ENCODE measurements at places on chromosomes 4 and X. TPM values are rescaled to one million over a fixed set of nuclear protein-coding genes. Genes with fewer than 3 reads are reported as not detected.
A peak's percentile ranks its signal among the peaks of the same experiment; 100 is the strongest.

DNA sequence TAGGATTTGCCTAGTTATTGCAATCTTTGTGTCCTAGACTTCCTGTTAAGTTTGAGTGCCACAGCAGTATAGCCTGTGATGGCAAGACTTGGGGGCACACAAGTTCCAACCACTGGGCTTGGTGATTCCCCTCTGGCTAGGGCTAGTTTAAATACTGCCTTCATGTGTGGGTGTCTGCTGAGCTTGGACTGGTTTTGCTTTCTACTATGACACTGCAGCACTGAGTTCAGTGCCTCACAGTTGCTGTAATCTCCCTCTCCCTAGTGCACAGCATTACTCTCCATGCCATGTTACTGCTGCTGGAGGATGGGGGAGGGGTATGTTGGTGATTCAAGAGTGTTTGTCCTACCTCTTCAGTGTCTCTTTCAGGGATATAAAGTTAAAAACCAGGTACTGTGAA, 379.6 kb downstream of the IL15 start:
- DNase-seq: no peak

The PHOX2B gene
- total RNA-seq: not detected

The CORIN gene
- total RNA-seq: 0.48 TPM

The DRP2 gene
- total RNA-seq: 0.57 TPM

The RAB39B gene
- 0.19 TPM for total RNA-seq

The AFF2 gene
- 10.5 TPM for total RNA-seq

GRCh38 chr4:34800953-34801352, 1443.4 kb downstream of the ARAP2 start:
- no peak for DNase-seq

DNA sequence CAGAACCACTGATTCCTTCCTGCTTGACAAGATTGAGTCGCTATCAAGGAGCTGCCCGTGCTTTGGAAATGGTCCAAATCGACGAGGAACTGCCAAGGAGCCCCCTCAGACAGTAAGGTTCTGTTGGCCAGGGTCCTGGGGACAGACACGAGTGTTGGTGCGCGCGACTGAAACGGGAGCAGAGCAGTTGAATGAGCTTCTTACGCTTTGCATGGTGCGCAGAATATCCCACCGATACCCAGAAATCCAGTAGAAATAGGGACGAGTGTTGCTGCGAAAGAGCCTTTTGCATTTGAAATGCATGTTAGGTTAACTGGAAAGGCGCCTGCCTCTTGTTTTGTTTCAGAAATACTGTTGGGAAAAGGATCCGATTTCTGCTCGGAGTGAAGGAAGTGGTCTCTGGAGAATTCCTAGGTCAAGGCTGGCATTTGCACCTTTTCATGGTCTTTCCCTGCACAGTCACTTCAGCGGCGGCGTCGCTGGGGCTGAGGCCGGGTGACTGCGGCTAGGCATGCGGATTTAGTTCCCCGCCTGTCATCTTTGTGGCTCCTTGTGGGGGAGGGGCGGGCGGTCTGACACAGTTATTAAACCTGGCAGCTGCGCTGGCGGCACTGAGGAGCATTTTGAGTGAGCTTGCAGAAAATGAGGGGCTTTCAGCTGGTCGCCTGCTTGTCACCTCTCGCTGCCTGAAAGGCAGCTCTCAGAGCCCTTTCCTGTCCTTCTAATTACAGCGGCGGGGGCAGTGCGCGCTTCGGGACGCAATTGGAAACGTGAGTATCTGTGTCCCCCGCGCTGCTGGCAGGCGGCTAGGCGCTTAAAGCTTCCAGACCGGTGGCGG, 51.5 kb upstream of the TRIM2 start:
- DNase-seq: no peak

- no peak for DNase-seq
Measured at GRCh38 chr4:109406337-109406931, 27.2 kb upstream of the SEC24B start.

GRCh38 chr4:87989765-87990164, 14.3 kb downstream of the SPP1 start:
- no peak for DNase-seq

- DNase-seq: peak; percentile 47
Measured at GRCh38 chr4:5801696-5802095, 90.7 kb downstream of the EVC start.

DNA sequence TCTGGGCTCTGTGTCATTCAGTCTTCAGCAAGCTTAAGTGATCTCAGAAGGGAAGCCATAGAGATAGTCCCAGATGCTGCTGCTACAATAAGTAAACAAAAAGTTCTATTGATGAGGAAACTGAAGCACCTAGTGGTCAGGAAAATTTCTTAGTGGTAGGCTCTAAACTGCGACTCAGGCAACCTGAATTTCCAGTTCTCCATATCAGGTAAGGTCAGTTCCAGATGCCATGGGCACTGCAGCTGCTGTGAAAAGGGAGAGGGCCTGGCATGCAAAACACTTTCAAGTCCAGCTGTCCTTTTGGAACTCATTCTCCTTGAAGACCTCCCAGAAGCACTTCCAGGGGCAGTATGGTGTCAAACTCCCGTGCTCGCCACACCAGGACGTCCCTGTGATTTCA, 46.2 kb downstream of the REELD1 start:
- no peak for DNase-seq

DNA sequence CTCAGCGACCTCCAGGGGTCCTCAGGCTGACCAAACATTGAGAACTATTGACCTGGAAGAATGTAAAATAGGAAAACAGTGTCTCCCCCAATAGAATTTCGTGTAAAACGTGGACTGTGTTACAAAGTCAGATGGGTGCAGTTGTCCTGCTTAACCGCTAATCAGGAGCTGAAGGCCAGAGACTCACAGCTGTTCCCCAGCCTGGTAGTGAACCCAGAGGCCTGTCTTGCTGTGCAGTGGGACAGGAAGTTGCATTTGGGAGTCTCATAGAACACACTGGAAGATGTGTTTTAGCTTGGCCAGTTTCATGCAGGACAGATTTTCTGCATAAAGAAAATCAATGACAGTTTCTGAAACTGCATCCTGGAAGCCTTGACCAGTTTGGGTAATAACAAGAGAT, 151.5 kb downstream of the PTTG2 start:
- no peak for DNase-seq

- no peak for DNase-seq
Measured at GRCh38 chr4:24574236-24574635, 10.1 kb downstream of the DHX15 start.

DNA sequence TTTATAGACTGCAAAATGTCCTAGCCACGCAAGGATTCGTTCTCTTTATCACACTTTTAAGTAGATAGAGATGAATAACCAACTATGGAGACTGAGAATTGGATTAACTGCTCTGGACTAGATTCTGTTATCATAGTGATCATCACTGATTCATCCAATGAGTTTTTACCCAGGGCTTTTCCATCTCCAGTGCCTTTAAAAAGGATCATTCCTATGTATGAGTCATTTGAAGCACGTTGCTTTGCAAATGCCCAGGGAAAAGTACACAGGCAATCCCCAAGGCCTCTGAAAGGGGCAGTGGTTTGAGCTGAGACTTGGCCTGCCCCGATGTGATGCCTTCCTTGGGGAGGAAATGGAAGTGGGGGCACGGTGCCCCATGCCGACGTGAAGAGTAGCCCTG, 122.7 kb upstream of the PSAPL1 start:
- DNase-seq: peak; percentile 47

GRCh38 chrX:70754169-70754848, 154.2 kb downstream of the TEX11 start:
- DNase-seq: no peak

DNA sequence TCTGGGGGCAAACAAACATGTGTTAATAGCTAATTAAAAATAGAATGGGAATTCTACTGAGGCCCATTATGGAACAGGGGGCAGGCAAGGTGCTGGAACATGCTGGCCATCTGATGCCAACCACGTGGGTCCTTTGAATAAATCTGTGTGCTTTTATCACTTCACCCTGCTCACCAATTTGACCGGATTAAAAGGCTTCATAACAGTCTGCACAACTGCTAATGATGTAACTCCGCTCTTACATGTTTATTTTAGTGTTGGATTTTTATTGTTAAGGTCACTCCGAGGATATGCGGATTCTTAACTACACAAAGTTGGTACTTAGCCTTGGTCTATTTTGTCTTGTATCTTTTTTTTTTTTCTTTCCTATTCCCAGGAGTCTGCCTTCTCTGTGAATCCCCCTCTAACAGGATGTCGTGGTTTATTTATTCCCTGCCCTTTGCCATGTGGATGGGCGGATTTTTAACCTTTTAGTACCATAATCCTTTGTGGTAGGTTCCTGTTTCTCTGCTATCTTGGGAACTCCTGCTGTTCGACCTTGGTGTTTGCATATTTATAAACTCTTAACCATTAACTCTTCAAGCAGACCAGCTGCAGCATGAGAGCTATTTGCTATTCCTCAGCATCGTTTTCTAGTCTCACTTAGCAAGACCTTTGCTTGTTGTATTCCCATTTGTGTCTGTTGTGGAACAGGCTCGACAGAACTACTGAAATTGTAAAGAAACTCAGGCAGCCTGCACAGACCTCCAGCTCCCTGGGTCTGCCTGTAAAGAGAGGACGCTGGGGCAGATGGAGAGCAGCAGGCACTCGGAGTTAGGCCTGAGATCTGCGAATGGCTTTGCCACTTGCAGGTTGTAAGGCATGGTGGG, 38.0 kb downstream of the TRIM2 start:
- DNase-seq: no peak

DNA sequence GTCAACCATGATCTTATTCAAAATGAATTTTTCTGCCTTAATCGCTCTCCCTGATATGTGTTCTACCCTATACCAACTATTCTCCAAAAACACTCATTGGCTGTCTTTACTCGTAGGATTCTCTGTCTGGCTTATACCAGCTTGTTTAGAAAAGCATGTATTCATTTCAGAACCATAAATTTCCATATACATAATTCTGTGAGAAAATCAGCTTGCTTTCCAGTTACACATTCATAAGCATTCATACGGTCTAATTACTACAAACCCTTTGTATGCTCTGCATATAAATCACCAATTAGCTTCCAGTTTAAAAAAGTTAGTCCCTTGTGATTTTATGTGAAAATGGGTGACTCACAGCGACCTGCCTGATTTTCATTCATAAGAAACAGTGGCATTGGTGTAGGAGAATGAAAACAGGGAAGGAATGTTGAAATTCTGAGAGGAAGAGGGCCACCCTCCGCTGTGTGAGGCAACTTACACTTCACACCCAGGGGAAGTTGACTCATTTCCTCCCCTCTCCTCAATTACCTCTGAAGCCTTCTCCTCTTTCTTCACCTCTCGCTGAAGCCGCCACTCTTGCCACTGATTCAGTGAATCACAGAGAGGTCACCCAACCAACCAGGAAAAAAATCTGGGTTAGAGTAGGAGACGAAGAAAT, 63.3 kb downstream of the MEPE start:
- no peak for DNase-seq

The PNMA5 gene
- not detected for total RNA-seq

GRCh38 chr4:140326395-140326993, 47.0 kb upstream of the SCOC start:
- DNase-seq: no peak

- no peak for DNase-seq
Measured at GRCh38 chrX:20459410-20460350, 193.0 kb upstream of the RPS6KA3 start.

The CTAG2 gene
- 1.2 TPM for total RNA-seq

GRCh38 chrX:130110379-130111219, at the start of gene ELF4:
TSS of gene ELF4 (minus strand) at chrX:130110497. CDS start at chrX:130081330, 29,167 bp downstream.
- DNase-seq: no peak

DNA sequence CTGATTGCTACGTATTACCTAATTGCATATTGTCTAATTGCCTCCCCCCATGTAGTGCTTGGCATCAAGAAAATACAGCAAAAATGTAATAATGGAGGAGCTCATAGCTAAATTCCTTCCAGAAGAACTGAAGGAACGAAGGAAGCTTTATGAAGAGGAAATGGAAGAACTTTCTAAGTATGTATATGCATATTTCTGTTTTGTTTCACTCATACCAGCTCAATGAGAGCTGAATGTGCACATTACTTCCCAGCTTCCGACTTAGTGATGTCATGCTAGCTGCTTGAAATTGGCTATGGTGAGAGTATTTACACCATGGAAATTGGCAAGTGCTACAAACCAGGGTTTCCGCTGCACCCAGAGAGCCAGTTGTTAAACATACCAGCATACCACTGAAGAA, 34.7 kb downstream of the LONRF3 start:
- no peak for DNase-seq

DNA sequence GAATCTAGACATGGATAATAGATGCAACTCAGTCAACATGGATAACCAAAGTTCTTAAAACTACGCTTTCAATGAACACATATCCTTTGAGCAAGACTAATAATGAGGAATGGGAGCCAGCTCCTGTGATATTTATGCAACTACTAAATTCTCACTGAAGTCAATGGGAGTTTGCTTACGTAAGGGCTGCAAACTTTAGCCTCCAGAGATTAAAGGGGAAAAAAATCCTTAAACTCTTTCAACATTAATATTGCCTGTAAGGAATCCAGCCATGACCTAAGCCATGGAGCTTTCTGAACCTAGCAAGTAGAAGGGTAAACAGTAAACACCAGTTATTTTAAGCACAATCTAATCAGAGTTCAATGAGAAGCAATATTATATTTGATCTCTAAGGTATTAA, 125.2 kb upstream of the PITX2 start:
- no peak for DNase-seq

The AMOT gene
- 21.0 TPM for total RNA-seq

- DNase-seq: no peak
Measured at GRCh38 chr4:177285953-177286352, 23.7 kb upstream of the NEIL3 start.

- DNase-seq: peak; percentile 82
Measured at GRCh38 chr4:55635741-55636655, at the start of gene NMU. TSS of gene NMU (minus strand) at chr4:55636298. CDS start at chr4:55636192, 106 bp downstream.

DNA sequence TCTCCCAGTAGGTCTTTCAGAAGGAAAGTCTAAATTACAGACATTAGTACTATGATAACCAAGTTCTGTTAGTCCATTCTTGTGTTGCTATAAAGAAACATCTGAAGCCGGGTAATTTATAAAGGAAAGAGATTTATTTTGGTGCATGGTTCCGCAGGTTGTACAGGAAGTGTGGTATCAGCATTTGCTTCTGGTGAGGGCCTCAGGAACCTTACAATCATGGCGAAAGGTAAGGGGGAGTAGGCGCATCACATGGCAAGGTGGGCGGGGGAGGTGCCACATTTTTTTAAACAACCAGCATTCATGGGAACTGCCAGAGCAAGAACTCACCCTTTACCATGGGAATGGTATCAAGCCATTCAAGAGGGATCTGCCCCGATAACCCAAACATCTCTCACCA, 26.2 kb upstream of the USP46 start:
- no peak for DNase-seq

The HSPA4L gene
- 9.9 TPM for total RNA-seq

DNA sequence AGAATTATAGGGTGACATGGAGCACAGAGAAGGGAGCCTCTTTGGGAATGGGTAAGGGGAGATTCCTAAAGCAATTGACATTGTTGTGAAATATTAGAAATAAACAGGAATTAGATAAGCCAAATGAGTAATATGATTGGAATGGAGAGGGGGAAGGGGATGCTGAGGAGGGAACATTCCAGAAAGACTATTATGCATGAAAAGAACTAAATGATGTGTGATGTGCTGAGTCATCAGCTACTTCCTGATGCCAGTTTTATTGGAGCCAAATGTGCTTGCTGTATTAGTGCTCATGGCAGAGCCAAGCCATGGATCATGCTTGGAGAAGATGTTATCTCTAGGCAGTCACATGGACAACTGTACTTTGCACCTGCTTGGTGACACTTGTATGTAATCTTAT, 189.0 kb upstream of the HCCS start:
- no peak for DNase-seq
